Stimulated activated naive B cell treated with anti-CD40 and anti-IgM and Interleukin-4, amounts not matched to agents 10 μg/mL and 1 μg/mL and 100 μg/mL, for 72 hours (primary cell): ENCODE measurements at places on chromosomes 6 and 20.

DNA sequence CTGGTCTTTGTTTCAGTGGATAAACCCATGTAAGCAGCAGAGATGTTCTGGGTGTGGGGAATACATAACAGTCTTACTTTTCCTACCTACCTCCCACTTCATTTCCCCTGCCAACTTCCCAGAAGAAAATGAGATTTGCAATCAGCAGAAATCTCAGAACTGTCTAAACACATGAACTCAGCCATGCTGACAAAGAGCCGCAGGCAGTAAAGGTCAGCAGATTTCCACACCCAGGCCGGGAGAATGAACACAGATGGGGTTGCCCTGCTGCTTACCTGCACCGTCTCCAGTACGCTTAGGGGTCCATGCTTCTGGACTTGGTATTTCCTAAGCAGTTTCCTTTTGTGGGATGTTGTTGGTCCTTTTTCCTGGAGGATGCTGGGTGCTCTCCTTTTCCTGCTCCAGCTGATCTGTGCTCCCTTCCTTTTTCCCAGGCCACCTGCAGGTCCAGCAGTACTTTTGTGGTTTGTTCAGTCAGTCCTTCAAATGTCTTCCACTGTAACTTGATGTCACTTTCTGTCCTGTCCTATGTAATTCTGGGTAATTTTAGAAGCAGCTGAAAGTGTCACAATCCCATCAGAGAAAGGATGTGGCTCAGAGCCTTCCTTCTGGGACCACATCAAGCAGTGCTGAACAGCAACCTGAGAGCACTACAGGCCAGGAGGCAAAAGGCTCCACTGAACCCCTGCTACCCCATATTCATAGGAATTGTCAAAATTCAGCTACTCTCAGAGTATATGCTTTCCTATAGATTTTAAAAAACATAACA lies 129.0 kb downstream of the CEP57L1 start:
- DNase-seq, result no peak

- DNase-seq, result no peak
Measured at GRCh38 chr6:168756009-168756634, 315.1 kb downstream of the SMOC2 start.

DNA sequence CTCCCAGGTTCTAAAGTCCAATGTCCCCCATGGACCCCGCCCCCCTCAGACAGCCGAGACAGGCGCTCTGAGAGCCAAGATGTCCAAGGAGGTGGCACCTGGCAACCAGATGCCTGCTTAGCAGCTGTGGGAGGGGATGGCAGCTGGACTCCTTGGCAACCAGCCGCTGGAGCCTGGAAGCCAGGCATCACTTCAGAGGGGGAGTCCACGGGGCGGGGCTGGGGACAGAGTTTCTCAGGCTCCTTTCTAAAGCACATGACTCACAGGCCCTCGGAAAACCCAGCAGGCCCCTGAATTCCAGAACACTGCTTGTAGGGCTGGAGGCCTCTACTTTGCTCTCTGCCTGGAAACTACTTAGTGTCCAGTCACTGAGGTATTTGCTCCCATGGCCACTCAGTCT lies 51.5 kb downstream of the PREX1 start:
- DNase-seq, result no peak

- DNase-seq, result no peak
Measured at GRCh38 chr6:27158316-27158643, 89.2 kb upstream of the PRSS16 start.

- DNase-seq, result no peak
Measured at GRCh38 chr6:29474996-29475395, 12.8 kb downstream of the MAS1L start.
